ENCODE measurements at places on chromosomes 1 and 21.

DNA sequence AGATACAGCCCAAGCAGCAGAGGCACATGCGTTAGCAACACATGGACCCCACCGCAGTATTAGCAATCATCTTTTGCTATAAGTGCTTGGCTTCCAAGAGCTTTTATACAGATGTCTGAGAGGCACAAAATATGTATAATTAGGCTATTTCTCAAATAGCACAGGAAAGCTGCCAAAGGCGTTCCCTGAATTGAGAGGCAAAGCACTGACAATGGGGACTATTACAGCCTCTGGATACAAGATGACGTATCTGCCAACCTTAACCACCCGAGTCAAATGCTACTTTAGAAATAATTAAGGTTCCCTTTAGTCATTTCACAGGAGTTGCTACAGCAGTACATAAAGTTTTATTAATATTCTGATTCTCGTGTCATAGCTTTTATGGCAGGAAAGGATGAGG lies 6.4 kb downstream of the STMN1 start:
- no peak for DNase-seq

DNA sequence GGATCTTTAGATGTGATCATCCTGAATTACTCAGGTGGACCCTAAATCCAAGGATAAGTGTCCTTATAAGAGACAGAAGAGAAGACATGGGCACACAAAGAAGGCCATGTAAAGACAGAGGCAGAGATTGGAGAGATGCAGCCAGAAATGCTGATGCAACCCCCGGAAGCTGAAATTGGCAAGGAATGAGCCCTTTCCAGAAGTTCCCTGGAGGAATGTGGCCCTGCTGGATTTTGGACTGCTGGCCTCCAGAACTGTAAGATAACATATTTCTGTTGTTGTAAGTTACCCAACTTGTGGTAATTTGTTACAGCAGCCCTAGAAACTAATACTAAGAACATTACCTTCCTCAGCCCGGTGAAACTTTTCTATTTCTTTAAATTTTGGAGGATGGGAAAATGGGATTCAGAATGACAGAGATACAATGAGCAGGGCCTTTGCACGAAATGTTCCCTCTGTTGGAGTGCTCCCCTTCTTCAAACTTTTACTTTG lies 11.2 kb upstream of the PLPP3 start:
- no peak for DNase-seq

DNA sequence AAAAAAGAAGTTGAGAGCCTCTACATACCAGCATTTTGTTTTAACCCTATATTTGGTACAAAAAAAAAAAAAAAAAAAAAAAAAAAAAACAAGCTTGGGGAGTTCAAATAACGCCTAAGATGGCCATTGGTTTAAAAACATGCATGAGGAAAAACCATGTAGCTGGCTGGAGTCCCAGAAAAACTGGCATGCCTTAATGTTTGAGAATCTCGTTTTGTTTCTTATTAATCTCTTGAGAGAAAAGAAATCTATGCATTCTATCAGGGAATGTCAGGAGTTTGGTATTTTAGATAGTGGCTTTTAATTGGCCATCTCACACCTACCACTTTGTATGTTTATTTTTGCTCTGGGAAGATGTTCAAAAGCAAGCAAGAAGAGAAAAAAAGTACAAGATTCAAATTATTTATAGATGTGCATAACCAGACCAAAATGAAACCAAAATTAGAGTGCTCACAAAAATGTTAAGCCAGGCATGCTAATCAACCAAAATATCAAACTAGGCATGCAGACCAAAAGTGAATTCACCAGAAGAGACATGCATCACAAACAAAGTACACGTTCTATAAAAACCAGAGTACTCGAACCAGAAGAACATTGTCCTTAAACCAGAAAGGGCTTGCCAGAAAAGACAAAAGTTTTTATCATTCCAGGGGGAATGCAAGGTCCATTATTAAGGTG lies 156.6 kb downstream of the AK5 start:
- DNase-seq = no peak

DNA sequence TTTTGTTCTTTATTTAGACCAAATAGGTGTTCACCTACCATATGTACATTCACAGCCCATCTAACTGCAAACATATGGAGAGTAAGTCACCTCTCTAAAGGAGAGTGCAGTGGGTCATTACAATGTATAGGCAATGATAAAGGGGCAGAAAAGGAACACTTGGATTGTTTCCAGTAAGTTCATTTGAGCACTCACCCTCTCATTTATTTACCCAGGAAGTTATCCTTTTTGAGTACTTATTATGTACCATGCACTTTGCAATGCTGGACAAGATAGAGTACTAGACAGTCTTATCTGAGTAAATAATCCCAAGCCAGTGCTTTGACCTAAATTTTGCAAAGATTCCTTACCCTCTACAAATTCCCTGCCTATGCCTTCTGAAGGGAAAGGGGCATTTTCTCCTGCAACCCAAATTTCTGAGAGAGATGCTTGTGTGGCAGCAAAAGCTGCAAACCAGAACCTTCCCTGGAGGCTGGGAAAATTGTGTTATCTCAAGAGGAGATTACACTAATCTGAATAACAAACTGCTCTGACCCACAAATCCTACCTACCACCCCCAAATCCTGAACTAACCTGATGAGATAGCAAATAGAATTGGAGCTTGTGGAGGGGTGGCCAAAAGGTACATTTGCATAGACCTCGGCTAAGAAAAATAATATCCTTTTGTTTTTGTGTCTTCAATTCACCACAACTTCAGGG lies 18.6 kb upstream of the RGS8 start:
- no peak for DNase-seq

GRCh38 chr1:44775930-44776729 lies 790 bp downstream of the RPS8 start:
- no peak for DNase-seq

- DNase-seq = no peak
These were observed 9.7 kb downstream of the MAPKAPK2 start for GRCh38 chr1:206694171-206695124.

GRCh38 chr1:24867084-24867870 lies 62.8 kb downstream of the RUNX3 start:
- no peak for DNase-seq

DNA sequence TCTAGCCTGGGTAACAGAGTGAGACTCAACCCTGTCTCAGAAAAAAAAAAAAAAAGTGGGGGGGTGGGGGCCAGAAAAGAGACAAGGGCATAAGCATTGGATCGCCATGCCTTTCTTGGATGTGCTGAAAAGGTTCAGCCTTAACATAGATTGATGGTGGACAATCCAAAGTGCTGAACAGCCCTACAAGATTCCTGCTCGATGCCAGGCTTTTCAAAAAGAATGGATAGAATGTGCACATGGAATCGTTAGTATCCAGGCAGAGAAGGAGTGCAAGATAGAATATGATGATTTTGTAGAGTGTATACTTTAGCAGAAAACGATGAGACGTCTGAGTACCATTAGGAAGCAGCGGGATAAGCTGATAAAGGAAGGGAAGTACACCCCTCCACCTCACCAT lies 10.9 kb upstream of the COA7 start:
- no peak for DNase-seq

DNA sequence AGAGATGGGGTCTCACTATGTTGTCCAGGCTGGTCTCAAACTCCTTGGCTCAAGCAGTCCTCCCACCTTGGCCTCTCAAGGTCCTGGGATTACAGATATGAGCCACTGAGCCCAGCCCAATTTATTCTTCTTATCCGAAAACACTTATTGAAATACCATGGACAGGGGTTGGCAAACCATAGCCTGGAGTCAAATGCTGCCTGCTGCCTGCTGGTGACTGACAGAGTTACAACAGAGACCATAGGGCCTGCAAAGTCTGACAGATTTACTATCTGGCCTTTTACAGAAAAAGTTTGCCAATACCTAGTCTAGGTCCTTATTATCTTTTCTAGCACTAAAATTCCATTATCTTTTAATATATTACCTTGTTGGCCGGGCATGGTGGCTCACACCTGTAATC lies 87.1 kb upstream of the ZNF281 start:
- no peak for DNase-seq

DNA sequence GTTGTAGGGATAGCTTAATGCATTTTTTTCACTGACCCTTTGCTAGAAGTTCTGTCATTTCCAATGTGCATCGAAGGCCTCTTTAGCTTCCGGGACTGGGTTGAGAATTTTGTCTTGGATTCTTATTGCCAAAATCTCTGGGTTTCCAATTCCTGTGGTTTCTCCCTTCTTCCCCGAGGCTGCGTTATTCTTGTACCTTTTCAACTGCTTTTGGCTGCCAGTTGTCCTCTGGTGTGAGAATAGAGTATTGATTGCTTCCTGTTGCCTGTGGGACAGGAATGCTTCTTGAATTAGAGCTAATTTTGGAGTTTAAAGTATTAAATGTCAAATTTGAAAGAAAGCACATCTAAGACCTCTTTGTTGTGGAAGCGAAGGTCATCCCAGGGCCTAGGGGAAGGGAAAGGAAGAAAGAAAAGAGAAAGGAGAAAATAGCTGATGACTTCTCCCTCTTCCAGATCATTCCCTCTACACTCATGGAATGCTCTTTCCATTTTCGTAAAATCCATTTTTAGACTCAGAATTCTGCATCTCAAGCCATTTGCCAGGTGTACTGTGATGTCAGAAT lies 21.1 kb downstream of the HUNK start:
- DNase-seq = no peak

- no peak for DNase-seq
These were observed 1.4 kb downstream of the HS2ST1 start for GRCh38 chr1:86915737-86916235.

DNA sequence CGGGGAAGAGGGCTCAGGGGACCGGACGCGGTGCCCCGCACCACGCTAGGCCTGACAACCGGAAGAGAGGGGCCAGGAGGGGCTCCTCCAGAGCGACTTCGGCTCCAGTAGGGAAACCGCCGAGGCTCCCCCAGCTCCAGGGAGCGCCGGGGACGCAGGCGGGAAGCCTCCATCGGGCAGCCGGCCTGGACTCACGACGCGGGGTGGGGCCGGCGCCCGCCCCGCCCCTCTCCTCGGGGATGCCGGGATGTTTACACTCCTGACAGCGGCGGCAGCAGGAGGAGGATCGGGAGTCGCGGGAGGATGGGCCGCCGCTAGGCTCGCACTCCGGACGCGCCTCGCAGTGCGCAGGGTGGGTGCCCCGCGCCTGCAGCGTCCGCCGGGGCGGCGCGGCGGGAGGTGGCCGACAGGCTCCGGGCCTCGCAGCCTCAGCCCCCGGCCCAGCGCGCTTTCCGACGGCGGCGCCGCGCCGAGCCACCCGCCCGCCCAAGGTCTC lies at the start of gene NEK7:
TSS of gene NEK7 (plus strand) at position 254 of the 496 bp plus-strand sequence. CDS start 75,583 bp downstream, outside the sequence.
- DNase-seq = peak; percentile 69

GRCh38 chr1:8796812-8797211 lies 20.6 kb downstream of the RERE start:
- no peak for DNase-seq

DNA sequence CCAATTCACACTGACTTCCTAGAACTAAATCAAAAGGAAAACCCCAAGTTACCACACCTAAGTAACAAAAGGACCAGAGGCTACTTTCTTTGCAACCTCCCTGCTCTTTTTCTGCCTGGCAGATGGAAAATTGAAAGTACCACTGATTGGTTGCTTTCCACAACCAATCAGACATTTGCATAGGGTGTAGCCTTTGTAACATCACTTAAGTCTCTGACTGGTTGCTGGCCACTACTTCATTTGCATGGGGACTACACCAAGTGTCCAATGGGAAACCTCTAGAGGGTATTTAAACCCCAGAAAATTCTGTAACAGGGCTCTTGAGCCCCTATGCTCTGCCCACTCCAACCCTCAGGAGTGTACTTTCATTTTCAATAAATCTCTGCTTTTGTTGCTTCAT lies 365.0 kb downstream of the LTN1 start:
- DNase-seq = no peak

GRCh38 chr1:94636624-94637023 lies 95.1 kb upstream of the F3 start:
- no peak for DNase-seq

DNA sequence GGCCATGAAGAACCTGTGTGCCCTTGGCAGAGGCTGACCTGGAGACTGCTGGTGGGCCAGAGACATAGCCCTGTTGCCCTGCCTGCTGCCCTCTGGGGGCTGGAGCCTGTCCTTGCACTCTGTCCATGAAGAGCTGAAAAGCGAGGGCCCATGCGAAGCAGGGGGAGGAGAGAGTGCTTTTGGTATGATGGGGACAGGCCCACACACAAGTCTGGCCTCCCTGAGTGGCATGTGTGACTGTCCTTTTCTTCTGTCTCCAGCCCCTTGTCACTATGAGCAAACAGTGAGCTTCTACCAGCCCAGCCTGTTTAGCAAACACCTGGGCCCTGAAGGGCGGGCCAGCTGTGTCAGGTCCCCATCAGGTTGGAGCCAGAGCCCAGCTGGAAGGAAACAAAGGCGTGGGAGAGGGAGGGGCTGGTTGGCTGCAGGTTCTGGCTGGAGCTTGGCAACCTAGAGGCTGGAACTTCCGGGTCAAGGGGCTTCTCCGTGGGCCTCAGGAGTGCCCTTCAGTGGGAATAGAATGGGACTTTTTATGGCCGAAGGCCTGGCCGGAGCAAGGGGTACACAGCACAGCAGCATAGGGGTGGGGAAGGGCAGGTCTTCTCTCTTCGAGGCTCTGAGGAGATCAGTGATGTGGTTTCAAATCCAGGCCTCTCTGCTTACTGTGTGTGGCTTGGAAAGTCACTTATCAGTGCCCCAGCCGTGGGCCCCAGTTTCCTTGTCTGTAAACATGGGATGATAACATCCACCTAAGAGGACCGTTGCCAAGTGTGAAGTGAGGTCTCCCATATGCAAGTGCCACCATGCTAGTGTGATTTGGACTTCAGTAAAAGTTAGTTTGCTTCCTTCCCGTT lies 14.3 kb downstream of the QSOX1 start:
- peak; percentile 38 for DNase-seq

DNA sequence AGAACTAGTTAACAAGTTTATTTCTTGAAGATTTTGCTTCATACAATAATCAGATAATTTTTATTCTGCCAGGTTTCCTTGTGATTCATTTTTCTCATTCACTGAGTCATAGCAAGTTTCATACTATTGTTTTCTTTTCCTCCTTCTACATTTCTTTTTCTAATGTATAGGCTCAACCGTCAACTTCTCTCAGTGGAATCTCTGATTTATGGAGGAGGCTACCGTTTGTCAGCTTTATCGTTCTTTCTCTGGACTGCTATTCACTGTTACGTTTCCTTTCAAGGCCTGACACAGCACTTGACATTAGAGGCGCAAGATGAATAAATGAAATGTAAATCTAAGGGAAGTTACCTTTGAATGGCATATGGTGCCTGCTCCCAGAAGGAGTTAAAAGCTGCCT lies 284.3 kb upstream of the NR5A2 start:
- DNase-seq = no peak

- no peak for DNase-seq
These were observed 189.0 kb downstream of the LYPLAL1 start for GRCh38 chr1:219362702-219363101.

- no peak for DNase-seq
These were observed 30.2 kb downstream of the AGPAT3 start for GRCh38 chr21:43895196-43895595.
